ENCODE measurements at places on chromosomes 12 and 14.

DNA sequence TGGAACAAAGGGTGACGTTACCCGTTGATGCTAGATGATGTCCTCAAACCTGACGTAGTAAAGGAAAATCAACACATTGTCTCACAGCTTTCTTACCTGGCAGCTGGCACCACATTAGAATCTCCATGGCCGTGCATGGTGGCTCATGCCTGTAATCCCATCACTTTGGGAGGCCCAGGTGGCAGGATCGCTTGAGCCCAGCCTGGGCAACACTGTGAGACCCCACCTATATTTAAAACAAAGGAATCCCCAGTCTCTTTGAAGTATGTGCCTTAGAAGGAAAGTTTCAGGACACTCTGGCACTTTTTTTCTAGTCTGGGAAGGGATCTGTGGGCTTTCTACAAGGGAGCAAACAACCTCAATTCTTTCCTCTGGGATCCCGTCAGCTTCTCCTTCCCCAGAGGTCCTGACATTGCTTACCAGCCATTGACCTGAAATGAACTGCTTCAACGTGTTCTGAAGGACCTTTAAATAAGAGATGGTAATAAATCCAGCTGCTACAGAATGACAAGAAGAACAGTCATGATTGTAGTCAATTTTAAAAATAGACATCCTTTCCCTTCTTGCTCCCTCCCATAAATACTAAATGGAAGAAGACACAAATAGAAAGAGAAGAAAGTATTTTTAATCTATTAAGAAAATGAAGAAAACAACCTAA, 33.7 kb upstream of the TTC7B start:
- no peak for DNase-seq

DNA sequence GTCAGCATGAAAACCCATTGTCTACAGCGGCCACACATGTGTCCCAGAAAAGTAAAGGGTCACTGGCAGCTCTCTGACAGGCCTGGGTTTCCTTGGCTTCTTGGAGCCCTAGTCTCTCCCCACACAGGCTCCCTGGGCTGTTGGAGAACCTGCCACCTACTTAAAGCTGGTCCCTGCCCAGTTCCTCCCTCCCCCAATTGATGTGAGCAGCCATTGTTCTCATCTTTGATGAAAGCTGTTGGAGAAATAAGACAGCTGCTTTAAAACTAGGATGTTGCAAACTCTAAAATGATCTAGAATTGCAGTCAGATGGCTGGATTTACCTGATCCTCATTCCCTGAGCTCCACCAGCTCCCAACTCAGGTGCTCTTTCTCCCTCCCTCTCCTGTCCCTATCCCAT, 4.8 kb upstream of the PLEKHH1 start:
- DNase-seq = no peak

DNA sequence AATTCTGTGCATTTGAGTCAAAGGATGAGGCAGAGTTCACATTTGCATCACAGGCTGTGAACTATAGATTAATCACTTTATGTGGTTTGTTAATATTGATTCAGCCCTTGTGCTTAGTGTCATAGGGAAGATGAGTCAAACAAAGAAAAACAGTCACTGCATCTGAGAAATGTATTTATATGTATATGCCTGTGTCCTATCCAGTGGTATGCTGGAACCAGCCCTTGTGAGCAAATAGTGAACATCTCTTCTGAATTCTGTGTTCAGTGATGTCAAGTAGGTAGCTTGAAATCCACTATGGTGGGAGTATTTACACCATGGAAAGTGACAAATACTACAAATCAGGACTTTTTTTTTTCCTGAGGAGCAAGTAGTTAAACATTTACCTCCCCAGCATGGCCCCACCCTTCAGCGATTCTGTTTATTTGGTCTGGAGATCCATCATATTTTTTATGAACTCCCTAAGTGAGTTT, 128.5 kb downstream of the HMGA2 start:
- DNase-seq = no peak

GRCh38 chr12:26062566-26062965, 62.3 kb downstream of the BHLHE41 start:
- no peak for DNase-seq

- DNase-seq = peak; percentile 31
Measured at GRCh38 chr12:113003636-113004035, 25.3 kb downstream of the OAS2 start.

GRCh38 chr12:71772735-71773134, 18.1 kb downstream of the RAB21 start:
- DNase-seq = no peak

DNA sequence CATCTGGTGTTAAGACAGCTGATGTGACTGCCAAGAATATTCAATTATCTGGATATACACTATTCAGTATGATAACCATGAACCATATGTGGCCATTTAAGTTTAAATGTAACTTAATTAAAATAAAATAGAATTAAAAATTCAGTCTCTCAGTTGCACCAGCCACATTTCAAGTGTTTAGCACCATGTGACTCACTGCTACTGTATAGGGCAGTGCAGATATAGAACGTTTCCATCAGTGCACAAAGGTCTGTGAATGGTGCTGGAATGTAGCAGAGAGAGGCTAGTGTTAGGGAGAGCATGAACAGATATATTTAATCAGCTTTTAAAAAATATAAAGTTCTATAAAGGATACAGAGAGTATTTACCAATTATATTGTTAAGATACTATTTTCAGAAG, 28.7 kb downstream of the ARID4A start:
- peak; percentile 22 for DNase-seq

DNA sequence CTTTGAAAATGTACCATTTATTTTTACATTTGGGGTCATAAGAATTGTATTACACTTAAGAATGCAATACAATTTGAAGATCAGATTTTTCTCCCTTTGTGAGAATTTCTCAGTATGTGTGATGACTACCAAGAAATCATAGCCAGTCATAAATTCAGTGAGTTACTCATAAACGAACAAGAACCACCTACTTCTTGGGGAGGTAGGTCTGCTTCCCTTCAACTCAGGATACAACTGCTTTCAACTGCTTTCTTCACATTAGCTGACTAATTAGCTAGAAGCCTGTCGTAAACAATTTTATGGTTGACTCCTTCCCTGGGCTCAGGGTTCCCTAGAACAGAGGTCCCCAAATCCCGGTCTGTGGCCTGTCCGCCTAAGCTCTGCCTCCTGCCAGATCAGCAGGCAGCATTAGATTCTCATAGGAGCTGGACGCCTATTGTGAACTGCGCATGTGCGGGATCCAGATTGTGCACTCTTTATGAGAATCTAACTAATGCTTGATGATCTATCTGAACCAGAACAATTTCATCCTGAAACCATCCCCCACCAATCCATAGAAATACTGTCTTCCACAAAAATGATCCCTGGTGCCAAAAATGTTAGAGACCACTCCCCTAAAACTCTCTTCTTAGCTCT, 3.7 kb downstream of the ANG start:
- no peak for DNase-seq

- DNase-seq = no peak
Measured at GRCh38 chr14:65776193-65776852, 363.8 kb downstream of the FUT8 start.

GRCh38 chr12:75196408-75196807, 13.2 kb downstream of the KCNC2 start:
- no peak for DNase-seq

- no peak for DNase-seq
Measured at GRCh38 chr14:58969951-58970751, 218.3 kb upstream of the DAAM1 start.

GRCh38 chr14:39681782-39682399, 249.7 kb upstream of the FBXO33 start:
- DNase-seq = no peak

- DNase-seq = no peak
Measured at GRCh38 chr14:59711080-59711479, 134.5 kb upstream of the CCDC175 start.

DNA sequence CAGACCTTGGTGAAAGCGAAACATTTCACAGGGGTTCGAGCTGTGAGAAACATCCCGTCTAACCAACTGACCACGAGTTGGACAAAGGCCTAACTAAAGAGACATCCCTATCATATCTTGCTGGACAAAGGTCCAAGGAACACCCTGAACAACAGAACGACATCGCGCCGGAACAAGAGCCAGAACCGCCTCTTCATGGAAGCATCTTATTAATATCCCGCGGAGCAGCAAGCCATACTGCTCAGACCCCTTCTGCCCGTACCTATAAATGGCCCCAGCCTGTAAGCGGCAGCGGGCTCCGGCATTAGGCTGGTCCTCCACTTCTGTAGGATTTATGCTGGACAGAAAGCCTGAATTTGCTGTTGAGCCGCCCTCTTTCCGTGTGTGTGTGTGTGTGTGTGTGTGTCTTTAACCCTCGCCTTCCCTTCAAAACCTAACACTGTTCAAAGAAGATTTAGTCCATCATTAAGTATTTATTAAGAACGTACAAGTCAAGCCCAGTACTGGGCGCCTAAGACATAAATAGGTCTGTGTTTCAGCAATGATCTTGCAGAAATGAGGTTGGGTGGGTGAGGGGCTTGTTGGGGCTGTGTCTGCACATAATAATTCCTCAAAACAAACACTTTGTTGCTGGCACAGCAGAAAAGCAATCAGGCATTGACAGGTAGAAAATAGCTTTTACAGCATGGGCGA, 1.9 kb downstream of the SLC6A15 start:
- peak; percentile 36 for DNase-seq

GRCh38 chr12:92419201-92419600, 273.6 kb upstream of the BTG1 start:
- DNase-seq = no peak

- DNase-seq = no peak
Measured at GRCh38 chr12:128594521-128594920, 229.2 kb downstream of the SLC15A4 start.

GRCh38 chr12:89299931-89300330, 52.4 kb downstream of the DUSP6 start:
- DNase-seq = no peak

GRCh38 chr14:33564774-33565630, 385.9 kb downstream of the EGLN3 start:
- DNase-seq = no peak

Data from SK-N-SH (cell line).